Smooth muscle cell of the brain vasculature (primary cell): ENCODE measurements at places on chromosomes 4 and X.
A peak's percentile ranks its signal among the peaks of the same experiment; 100 is the strongest.

- no peak for DNase-seq
These were observed 151.3 kb downstream of the THOC2 start for GRCh38 chrX:123581586-123581985.

- DNase-seq, result no peak
These were observed 69.2 kb downstream of the HADH start for GRCh38 chr4:108058685-108059440.

DNA sequence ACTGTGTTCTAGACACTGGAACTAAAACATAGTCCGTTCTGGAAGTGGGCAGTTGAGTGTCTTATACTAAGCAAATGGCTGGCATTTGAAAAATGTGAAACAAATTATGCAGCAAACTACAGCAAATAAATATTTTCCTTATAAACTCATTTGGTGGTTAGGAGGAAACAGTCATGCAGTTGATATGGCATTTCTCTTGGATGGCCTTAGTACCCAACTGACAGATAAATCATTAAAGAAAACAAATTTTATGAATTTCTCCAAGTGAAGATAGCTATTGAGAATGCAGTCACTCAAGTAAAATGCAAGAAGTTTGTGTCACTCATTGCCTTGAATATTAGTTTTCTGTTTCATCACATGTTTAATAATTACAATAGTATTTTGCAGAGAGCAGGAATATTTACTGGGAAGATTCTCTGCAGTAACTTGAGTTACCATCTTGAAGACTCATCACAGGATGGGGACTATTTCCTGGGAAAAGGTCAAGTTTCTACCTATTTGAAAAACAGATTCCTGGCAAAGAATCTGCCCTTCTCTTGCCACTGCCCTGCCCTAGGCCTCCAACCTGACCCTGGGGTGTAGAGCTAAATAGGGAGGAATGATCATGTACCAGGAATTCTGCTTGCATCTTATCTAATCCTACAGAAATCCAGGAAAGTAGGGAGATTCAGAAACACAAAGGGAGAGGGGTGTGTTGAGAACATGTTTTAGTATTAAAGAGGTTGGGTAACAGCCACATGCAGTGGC is 105.9 kb downstream of the SH3RF1 start:
- no peak for DNase-seq

DNA sequence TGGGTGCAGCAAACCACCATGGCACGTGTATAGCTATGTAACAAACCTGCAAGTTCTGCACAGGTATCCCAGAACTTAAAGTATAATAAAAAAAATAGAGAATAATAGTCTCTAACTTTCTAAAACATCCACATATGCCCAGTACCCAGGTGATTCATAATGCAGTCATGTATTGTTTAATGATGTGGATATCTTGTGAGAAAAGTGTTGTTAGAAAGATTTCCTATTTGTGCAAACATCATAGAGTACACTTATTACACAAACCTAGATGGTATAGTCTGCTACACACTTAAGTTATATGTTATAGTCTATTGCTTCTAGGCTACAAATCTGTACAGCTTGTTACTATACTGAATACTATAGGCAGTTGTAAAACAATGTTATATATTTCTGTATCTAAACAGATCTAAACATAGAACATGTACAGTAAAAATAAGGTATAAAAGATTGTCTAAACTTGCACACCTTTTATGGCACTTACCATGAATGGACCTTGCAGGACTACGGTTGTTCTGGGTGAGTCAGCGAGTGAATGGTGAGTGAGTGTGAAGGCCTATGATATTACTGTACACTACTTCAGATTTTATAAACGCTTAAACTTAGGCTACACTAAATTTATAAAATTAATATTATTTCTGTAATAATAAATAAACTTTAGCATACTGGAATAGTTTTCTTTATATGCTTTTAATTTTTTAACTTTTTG is 232.2 kb upstream of the SLIT2 start:
- DNase-seq, result no peak

GRCh38 chr4:177371461-177371860 is 61.8 kb downstream of the NEIL3 start:
- no peak for DNase-seq

GRCh38 chr4:47050761-47051725 is 19.7 kb downstream of the GABRB1 start:
- DNase-seq, result no peak

GRCh38 chr4:86835677-86836076 is 13.5 kb downstream of the SLC10A6 start:
- no peak for DNase-seq

- DNase-seq, result no peak
These were observed 18.2 kb downstream of the SRPX2 start for GRCh38 chrX:100662170-100662569.

GRCh38 chr4:87848622-87849351 is 16.0 kb downstream of the MEPE start:
- DNase-seq, result peak; percentile 36

DNA sequence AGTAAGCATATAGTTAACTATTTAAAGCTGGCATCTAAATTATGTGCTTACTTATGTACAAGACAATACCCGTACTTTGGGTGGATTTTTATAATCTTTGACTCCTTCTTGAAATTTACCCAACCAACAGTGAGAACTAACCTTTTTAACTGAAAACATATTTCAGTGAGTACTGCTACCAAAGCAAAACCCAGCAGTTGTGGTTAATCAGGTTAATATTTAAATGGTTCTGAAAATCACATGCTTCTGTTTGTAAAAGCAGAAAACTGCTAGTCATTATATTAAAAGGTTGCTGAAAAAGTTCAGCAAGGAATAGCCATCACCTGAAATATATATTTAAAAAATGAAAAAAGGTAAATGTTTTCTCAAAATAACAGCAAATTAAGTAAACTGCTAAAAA is 20.0 kb downstream of the UBE2D3 start:
- DNase-seq, result no peak

GRCh38 chr4:80489798-80490197 is 154.3 kb downstream of the CFAP299 start:
- DNase-seq, result no peak

- no peak for DNase-seq
These were observed 56.8 kb upstream of the MSANTD1 start for GRCh38 chr4:3192188-3192587.

- no peak for DNase-seq
These were observed 222.4 kb downstream of the APBB2 start for GRCh38 chr4:40991908-40992307.

GRCh38 chrX:108090491-108091263 is 665 bp downstream of the PSMD10 start:
- no peak for DNase-seq

GRCh38 chrX:16853537-16853936 is 16.6 kb downstream of the RBBP7 start:
- no peak for DNase-seq

DNA sequence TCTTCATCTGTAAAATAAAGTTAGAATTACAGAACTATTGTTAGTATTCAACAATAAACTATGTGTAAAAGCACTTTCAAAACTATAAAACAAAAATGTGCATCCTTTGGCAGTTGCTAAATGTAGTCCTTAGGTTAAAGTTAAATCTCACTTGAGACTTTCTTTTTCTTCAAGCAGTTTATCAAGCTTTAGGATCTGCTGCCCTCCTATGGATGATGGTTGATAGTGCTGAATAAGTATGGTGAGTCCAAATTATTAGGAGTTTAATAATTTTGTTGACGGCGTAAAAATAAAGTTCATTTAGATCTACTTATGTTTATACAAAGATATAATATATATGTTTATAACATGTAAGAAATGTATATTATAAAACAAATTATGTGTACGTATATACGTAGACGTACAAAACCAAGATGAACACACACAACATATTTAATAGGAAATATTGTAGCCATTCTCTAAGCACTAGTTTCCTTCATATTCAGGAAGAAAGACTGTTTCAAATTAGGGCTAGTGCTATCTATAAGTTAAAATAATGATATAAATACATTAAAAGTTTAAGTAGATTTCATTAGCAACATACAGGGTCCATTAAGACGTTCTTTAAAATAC is 22.3 kb downstream of the UGT2A2 start:
- peak; percentile 12 for DNase-seq

DNA sequence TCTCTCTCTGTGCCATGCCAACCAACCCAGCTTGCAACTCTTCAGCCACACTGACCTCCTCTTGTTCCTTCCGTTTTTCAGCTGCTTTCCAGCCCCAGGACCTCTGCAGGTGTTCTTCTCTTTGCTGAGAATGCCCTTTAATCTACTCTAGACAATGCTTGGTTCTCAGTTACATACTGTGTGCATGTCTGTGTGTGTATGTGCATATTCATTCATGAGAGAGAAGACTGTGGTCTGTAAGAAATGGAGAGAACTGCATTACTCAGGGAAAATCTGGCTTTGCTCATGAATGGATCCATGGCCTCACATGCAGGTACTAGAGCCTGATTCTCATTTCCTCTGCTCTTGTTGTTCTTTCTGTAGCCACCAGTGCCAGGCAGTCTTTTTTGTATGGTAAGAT is 636.9 kb upstream of the TENM3 start:
- no peak for DNase-seq

GRCh38 chr4:18675586-18676525 is 654.3 kb upstream of the LCORL start:
- DNase-seq, result no peak
